Activated CD4-positive, CD25-positive, alpha-beta regulatory T cell (primary cell): ENCODE measurements at places on chromosomes 5 and 9.

- DNase-seq: no peak
Measured at GRCh38 chr5:130720355-130720754, 444.7 kb downstream of the HINT1 start.

GRCh38 chr5:171275841-171276544 lies 33.1 kb upstream of the TLX3 start:
- no peak for DNase-seq

GRCh38 chr5:4142842-4143241 lies 547.2 kb downstream of the IRX1 start:
- no peak for DNase-seq

DNA sequence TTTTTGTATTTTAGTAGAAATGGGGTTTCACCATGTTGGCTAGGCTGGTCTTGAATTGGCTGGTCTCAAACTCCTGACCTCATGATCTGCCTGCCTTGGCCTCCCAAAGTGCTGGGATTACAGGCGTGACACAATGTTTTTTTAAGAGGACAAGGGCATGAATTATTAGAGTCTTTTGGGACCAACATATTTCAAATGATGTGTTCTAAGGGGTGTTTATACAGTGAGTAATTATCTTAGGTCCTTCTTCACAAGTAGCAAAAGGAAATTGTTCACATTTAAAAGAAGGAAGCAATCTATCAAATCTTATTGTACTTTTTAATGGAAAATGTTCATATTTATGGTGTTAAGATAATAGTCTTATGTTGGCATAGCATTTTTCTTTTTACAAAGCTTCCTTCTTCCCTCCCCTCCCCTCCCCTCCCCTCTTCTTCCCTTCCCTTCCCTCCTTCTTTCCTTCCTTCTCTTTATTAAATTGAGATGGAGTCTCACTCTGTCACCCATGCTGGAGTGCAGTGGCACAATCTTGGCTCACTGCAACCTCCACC lies 6.7 kb downstream of the GNG10 start:
- no peak for DNase-seq

DNA sequence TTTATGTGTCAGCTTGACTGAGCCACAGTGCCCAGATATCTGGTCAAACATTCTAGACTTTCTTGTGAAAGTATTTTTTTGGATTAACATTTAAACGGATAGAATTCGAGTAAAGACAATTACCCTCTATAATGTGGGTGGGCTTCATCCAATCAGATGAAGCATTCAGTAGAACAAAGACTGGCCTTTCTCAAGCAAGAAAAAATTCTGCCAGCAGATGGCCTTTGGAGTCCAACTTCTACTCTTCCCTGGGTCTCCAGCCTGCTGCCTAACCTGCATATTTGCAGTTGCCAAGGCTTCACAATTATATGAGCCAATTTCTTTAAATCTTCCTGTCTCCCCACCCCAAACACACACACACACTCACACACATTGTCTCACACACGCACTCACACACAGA lies 86.4 kb downstream of the MED10 start:
- DNase-seq: no peak

- no peak for DNase-seq
Measured at GRCh38 chr9:136242918-136243525, 2.6 kb downstream of the QSOX2 start.

- no peak for DNase-seq
Measured at GRCh38 chr5:51384281-51384840, 1.1 kb downstream of the ISL1 start.

GRCh38 chr5:149358868-149359495 lies 1.1 kb downstream of the PCYOX1L start:
- DNase-seq: no peak

DNA sequence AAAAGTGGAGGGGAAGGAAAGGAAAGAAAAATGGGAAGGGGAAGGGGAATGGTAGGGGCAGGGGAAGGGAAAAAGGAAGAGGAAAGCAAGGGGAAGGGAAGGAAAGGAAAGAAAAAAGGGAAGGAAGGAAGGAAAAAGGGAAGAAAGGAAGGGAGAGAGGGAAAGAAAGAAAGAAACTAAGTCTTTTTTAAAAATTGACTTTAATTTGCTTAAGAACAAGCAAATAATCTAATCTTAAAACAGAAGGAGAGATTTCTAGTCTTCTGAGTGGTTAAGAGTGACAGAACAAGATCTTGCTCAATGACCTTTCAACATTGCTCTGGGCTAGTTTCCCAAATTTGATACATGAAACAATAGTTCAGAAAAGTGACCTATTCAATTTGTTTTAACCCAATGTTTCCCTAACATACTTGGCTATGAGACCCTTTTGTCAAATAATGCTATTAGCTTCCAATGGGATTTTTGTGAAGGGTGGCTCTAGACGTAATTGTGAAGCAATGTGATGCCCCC lies 33.4 kb upstream of the GLIS3 start:
- no peak for DNase-seq

GRCh38 chr9:29129763-29130162 lies 1556.5 kb upstream of the C9orf72 start:
- no peak for DNase-seq

GRCh38 chr5:126938466-126938865 lies 91.9 kb downstream of the MARCHF3 start:
- DNase-seq: no peak

GRCh38 chr5:160445132-160445531 lies 23.5 kb downstream of the PTTG1 start:
- DNase-seq: no peak

DNA sequence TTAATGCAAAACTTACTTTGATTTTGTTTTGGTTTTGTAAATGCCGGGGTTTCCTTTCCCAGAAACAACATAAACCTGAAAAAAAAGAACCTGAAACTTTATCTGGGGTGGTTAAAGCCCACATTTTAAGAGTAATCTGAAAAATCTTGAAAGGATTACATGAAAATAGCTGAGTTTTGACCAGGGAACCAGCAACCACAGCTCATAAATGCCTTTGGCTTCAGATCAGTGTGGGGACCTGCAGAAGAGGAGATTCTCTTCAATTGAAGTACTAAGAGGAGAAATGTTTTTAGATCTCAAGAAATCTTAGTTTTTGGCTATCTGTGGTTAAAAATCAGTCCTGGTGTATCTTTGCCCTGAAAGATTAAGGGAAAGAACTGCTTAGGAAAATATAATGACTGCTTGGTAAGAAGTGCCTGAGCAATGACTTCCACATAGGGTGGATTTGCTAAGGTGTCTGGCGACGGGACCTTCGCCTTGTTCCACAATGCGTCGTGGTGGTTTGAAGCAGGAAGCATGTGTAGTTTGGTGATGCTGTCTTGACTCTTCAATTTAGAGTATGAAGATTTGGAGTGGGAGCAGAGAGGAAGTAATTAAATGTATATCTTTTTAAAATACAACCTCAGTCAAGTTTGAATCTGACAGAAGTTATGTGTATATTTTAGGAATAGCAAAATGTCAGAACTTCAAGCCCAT lies 186.5 kb downstream of the MAN2A1 start:
- no peak for DNase-seq

DNA sequence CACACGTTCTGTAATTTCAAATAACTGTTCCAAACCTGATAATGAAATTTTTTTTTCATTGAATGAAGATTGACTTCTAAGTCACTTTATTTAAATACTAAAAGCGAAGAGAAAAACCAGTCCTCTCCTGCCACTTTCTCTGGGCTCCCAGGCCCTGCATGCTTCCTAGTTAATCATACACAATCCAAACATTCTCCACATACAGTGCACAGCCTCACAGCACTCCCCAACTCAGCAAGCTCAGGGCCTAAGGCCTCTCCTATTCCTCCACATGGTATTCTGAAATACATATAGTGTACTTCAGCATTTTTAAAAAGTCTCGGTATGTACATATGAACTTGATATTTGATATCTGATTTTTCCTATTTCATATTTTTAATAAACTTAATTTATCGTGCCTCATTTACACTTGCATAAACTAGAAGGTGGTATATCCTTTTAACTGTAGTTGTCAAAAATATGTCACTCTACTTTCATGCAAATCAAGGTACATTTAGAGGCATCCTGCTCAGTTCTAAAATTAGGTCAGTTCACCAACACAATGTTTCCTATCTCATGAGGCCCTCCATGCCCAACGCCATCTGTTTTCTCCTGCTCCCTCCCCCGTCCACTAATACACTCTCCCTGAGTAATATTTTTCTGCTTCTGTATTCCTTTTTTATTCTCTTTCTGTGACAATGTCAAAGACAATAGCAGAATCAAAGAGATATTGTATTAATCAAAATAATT lies 206.7 kb downstream of the ARRDC3 start:
- no peak for DNase-seq

DNA sequence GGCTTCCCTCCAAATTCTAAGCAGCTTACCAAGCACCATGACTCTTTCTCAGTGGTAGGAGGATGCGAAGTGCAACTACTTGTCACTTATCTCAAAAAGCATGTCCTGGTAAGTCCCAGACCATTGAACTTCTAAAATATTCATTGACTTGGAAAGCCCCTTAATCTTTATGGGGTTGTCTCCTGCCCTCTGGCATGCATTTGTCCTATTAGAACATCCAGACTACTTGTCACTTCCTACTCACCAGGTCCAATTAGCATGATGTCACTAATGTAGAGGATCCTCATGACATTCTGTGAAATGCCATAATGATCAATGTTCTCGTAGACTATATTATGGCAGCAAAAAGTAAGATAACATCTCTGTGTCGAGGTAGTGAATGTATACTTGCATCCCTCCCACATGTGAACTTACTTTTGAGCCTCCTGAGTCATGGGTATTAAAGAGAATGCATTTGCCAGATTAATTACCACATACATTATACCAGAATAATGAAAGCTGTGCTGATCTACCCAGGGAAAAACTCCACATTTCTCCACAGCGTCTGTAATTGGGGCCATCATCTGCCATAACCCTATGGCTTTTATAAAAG lies 63.5 kb upstream of the RAD23B start:
- no peak for DNase-seq

GRCh38 chr9:97768746-97769145 lies 71.6 kb upstream of the XPA start:
- no peak for DNase-seq

- DNase-seq: no peak
Measured at GRCh38 chr5:18068826-18069225, 434.6 kb downstream of the TAF11L14 start.

DNA sequence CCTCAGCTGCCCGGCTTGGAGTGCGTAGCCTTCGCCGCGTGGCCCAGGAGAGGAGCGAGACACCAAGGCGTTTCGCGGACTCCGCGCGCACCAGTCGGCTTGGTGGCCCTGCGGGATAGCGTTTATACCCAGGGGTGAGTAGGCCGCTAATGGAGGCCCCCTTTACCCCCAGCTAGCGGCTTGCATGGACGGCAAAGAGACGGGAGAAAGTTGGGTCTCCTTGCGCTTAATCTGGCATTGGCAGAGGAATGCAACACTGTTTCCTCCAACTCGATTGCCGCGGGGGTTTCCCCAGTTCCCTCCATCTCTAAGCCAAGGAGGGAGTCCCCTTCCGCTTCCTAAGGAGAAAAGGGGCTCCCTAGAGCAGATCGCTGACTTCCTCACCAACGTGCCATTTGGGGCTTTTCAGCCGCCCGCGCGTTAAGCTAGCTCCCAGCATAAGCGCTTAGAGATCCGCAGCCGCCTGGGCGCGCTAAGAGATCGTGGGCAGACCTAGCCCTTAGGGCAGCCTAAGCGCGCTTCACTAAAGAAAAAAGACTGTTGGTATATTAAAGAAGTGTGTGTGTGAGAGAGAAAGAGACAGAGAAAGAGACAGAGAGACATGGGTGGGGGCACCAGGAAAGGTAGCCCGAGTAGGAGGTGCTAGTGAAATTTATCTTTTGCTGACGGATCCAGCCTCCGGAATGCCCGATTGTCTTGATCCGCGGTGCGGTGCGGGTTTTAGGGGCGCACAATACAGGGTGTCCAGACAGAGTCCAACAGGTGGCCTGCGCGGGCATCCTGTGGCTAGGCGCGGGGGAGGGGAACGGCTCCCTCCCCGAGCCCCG lies 597.9 kb upstream of the SGCD start:
- no peak for DNase-seq

- no peak for DNase-seq
Measured at GRCh38 chr5:149886060-149886459, 58.5 kb downstream of the PDE6A start.

DNA sequence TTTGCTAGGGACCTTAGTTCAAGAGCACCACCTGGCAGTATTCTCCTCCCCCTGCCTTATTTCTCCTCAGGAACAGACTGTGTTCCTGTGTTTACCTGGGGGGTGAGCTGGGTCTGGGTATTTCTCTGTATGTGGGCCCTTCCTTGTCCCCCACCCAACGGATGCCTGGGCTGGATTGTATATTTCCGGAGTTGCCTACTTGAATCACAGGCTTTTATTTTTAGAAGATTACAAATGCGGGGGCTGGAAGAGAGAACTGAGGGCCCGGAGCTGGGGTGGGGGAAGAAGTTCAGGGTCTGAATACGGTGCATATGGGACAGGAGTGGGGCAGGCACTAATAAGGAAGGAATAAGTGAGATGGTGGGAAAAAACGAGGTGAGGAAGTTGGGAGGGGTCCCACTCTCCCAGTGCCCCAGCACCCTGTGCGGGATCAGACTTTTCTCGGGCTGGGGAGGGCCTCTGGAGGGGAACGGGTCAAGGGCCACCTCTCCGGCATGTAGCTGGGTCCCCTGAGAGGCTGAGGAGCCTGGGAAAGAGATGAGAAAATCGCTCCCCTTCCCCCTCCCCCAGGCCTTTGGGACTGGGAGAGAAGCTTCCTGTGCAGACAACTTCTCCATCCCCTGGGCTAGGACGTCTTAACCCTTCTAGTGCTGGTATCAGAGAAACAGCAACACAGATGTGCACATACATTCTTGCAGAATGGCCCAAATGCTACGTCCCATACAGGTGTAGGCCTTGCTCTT lies 42.1 kb downstream of the PCDH1 start:
- DNase-seq: no peak

GRCh38 chr5:180353048-180353979 lies at the start of gene GFPT2:
TSS of gene GFPT2 (minus strand) at chr5:180353336. CDS start at chr5:180353217, 119 bp downstream.
- DNase-seq: peak; percentile 40

DNA sequence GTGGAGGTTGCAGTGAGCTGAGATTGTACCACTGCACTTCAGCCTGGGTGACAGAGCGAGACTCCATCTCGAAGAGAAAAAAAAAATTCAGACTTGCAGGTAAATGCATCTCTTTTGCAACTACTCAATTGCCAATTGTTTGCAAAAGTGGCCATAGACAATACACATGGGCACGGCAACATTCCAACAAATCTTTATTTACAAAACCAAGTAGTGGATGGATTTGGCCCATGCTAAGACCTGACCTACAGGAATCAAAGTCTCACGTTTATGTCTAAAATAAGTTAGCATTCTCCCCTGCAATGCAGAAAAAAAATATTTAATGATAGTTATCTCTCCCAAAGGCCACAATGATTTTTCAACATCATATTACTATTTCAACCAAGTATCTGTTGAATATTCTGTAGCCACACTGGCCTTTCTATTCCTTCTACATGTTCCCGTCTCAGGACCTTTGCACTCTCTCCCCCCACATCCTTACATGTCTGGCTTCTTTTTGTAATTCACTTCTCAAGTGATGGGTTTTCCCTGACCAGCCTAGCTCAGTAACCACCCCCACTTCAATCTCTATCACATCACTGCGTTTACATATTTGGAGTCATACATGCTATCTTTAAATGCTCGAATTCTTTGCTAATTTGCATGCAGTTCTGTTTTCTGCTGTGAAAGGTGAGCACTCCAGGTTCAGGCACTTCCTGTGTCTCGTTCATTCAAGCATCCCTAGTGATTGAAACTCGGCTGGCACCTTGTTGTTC lies 54.2 kb downstream of the FNBP1 start:
- no peak for DNase-seq
